Left ventricle myocardium inferior (tissue), 1 donor: ENCODE measurements at places on chromosomes 3 and 15. TPM values are rescaled to one million over a fixed set of nuclear protein-coding genes. Genes with fewer than 3 reads are reported as not detected.
A peak's percentile ranks its signal among the peaks of the same experiment; 100 is the strongest.

DNA sequence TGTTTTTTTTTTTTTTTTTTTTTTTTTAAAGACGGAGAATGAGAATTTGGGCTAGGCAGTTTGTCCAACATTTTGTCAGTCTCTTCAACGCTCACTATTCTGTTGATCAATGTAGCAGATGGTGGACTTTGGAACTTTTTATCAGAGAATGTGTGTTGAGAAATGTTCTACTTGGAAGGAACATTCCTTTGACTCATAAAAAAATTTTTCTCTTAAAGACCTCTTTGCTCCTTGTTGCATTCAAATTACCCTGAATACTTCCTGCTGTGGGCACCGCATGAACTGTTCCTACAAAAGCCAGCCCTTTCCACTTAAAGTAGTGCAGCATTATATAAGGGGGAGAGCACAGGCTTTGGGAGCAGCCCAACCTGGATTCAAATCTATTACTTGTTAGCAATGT is 182.9 kb downstream of the AKAP13 start:
- H3K4me1 ChIP-seq: peaks cover 68% of the 10 kb centered on the region
- H3K4me3 ChIP-seq: no peak overlapping the region
- H3K27me3 ChIP-seq: no peaks in the 10 kb centered on the region
- peak overlapping the region; percentile 67 for H3K27ac ChIP-seq
- no peaks in the 10 kb centered on the region for H3K36me3 ChIP-seq

Gene DTWD1
- 20.6 TPM for total RNA-seq

GRCh38 chr15:27468151-27468591 is 497.2 kb downstream of the GABRG3 start:
- DNase-seq: no peak
- H3K4me3 ChIP-seq: no peak overlapping the region
- H3K4me1 ChIP-seq: no peaks in the 10 kb centered on the region
- H3K27me3 ChIP-seq: peaks cover 8% of the 10 kb centered on the region

Gene PRR20G
- total RNA-seq: not detected

Gene SI
- not detected for total RNA-seq

Gene ZNF774
- total RNA-seq: 4.7 TPM

DNA sequence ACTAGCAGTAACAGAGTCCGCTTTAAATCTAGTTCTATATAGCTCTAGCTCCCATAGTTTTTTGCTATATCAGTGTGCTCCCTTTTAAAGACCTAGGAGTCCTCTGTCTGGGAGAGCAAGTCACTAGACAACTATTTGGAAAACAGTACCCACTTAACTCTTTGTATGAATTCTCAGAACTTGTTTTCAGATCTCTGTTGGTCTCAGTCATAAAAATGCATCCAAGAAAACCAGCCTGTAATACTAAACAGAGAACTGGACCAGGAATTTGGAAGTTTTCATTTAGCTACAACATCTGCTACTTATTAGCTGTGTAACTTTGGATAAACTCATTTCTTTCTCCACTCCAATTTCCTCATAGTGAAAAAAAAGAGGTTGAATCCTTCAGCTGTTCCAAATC is 56.9 kb upstream of the C3orf49 start:
- H3K27ac ChIP-seq: no peak overlapping the region
- no peak for DNase-seq
- H3K4me1 ChIP-seq: no peaks in the 10 kb centered on the region
- no peak overlapping the region for H3K4me3 ChIP-seq

DNA sequence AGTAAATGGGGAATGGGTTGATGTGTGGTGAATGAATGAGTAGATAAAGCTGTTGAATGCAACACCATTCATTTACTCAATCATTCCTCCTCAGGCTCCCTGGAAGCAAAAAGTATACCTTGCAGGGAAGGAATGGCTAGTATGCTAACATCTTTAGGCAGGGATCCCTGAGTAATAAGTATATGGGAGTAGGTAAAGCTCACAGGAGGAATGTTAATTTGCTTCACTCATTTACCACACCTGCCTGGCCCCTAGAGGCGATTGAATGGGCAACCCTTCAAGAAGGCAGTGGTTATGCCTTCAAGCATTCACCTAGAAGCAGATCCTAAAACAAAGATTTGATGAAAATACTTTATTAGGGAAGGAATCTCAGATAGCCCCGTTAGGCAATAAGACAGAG is 208.7 kb upstream of the GADL1 start:
- no peak for DNase-seq
- no peak overlapping the region for H3K4me3 ChIP-seq
- no peak overlapping the region for H3K27ac ChIP-seq
- peaks cover 4% of the 10 kb centered on the region for H3K27me3 ChIP-seq

GRCh38 chr3:125358923-125359322 is 16.2 kb downstream of the ZNF148 start:
- no peaks in the 10 kb centered on the region for H3K27me3 ChIP-seq
- H3K36me3 ChIP-seq: no peaks in the 10 kb centered on the region
- H3K27ac ChIP-seq: peak overlapping the region; percentile 2
- H3K4me1 ChIP-seq: peaks cover 94% of the 10 kb centered on the region
- DNase-seq: no peak

DNA sequence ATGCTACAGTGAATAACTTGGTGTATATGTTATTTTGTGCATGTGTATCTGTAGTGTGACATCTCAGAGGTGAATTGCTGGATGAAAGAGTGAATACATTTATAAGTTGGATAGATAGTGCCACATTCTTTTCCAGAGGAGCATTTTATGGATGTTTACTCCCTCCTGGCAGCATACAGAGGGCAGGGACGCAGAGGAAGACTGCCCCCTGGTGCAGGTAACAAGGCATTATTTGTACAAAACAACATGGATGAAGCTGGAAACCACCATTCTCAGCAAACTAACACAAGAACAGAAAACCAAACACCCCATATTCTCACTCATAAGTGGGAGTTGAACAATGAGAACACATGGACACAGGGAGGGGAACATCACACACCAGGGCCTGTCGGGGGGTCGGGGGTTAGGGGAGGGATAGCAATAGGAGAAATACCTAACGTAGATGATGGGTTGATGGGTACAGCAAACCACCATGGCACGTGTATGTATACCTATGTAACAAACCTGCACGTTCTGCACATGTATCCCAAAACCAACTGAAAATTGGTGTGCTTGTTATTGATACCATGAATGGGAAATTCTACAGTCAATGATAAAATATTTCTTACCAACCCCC is 57.9 kb upstream of the CTXND1 start:
- H3K36me3 ChIP-seq: no peaks in the 10 kb centered on the region
- DNase-seq: no peak
- no peak overlapping the region for H3K27ac ChIP-seq
- H3K27me3 ChIP-seq: peaks cover 13% of the 10 kb centered on the region

Gene TIGIT
- not detected for total RNA-seq

Gene AADACL2
- not detected for total RNA-seq

GRCh38 chr15:56736308-56736707 is 3.0 kb upstream of the ZNF280D start:
- H3K4me3 ChIP-seq: no peak overlapping the region
- H3K27ac ChIP-seq: peak overlapping the region; percentile 9

Gene SLC7A14
- not detected for total RNA-seq

GRCh38 chr3:116045314-116045713 is 400.0 kb downstream of the LSAMP start:
- no peak overlapping the region for H3K4me3 ChIP-seq
- no peaks in the 10 kb centered on the region for H3K36me3 ChIP-seq
- no peak overlapping the region for H3K27ac ChIP-seq
- no peaks in the 10 kb centered on the region for H3K27me3 ChIP-seq
- no peaks in the 10 kb centered on the region for H3K4me1 ChIP-seq

DNA sequence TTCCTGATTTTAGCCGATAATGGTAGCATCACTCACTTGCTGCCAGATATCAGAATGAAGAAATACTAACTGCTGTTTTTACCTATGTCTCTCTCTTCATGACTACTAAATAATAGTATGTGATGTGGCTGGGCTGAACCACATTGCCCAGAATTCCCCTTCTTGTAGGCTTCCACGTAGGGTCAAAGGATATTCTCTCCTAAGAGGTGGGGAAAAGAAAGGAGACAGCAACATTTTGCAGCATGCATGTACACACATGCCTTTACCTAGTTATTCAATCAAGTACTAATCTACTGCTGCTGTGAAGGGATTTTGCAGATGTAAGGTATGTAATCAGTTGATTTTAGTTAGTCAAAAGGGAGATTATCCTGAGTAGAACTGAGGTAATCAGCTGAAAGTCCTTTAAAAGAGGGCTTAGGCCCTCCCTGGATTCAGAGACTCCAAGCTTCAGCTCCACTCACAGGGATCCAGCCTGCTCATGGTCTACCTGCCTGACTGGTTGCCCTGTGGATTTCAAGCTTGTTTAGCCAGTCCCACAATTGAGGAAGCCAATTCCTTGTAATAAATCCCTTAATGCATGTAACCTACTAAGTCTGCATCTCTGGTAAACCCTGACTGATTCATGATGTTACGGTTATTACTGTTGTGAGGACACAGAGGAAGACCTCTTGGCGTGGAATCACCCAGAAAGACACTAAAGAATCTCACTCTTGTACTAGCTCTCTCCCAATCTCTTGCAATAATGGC is 20.4 kb downstream of the PLD1 start:
- peaks cover 32% of the 10 kb centered on the region for H3K4me1 ChIP-seq
- DNase-seq: no peak
- H3K27ac ChIP-seq: no peak overlapping the region
- no peaks in the 10 kb centered on the region for H3K27me3 ChIP-seq
- H3K4me3 ChIP-seq: no peak overlapping the region

- no peak for DNase-seq
- H3K27me3 ChIP-seq: no peaks in the 10 kb centered on the region
- H3K4me3 ChIP-seq: no peak overlapping the region
- H3K36me3 ChIP-seq: peaks cover 51% of the 10 kb centered on the region
- no peak overlapping the region for H3K27ac ChIP-seq
Measured at GRCh38 chr3:51441282-51442030, 50.4 kb downstream of the RBM15B start.

DNA sequence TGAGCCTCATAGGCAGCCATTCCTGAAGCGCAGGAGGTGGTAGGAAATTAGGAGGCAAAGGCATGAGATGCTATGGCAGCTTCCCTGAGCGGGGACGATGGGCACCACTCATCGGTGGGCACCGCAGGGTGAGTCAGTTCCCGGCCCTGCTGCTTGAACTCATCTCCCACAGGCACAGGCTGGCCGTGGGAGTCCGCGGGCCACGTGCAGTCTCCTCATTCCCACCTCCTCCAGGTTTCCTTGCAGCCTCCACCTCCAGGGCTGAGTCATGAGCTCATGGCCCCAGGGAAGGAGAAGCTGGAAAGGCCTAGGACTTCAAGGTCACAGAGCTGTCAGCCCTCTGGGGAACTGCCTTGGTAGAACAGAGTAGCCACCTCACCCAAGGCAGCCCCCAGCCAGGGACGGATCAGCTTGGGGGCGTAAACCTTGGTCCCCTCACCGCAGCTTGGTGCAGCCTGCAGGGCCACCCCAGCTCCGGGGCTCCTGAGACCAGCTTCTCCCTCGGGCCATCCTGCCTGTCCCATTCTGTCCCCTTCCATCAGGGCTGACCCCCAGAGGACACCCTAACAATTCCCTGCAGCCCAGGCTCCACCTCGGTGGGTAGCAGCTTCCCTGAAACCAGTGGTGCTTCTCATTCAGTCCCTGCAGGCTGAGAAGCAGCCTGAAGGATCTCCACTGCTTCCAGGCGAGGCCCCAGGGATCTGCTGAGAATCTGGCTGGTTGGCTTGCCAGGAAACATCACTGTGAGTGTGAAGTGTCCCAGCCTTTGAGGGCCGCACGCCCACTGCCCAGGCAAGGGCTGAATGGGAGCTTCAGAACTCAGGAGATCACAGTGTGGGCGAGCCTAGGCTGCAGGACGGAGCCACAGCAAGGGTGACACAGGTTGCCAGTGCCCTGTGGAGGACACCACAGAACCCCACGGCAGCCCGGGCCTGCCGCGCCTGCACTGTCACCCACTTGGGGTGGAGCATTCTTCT is 150.7 kb upstream of the MEF2A start:
- DNase-seq: no peak
- no peak overlapping the region for H3K27ac ChIP-seq
- H3K27me3 ChIP-seq: no peaks in the 10 kb centered on the region
- H3K4me3 ChIP-seq: no peak overlapping the region
- H3K36me3 ChIP-seq: no peaks in the 10 kb centered on the region

DNA sequence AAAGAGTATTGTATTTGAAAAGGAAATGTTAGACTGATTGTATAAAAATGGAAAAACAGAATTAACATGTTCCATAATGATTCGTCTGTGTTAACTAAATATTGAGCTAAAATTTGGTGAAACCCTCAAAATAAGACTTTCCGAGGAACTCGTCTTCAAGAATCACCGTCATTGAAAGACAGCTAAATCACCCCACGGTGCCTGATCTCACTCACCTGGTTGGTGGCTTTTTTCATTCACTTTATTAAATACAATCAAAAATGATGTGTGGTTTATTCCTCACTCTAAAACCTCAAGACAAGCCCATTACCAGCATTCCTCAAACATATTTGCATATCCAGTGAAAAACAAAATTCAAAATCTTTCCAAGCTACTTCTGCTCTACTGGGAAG is 153.9 kb downstream of the FOXP1 start:
- peak overlapping the region; percentile 44 for H3K4me3 ChIP-seq
- no peaks in the 10 kb centered on the region for H3K36me3 ChIP-seq
- peak overlapping the region; percentile 63 for H3K27ac ChIP-seq
- H3K4me1 ChIP-seq: peaks cover 51% of the 10 kb centered on the region
- H3K27me3 ChIP-seq: no peaks in the 10 kb centered on the region
